ENCODE measurements at places on chromosomes 6 and 20.

DNA sequence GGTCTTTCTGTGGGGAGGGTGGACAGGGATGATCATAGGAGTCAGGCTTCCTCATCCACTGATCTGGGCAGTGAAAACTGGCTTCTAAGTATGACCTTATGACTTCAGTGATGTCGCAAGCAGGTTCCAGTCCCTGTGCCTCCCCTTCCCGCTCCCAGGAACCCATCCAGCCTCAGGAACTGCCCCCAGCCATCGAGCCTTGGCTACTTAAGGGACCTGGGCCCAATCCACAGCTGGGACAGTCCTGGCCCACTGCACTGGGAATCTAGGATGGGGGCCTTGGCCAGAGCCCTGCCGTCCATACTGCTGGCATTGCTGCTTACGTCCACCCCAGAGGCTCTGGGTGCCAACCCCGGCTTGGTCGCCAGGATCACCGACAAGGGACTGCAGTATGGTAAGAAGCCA, at the start of gene LBP:
LBP (plus strand) TSS at position 236 of the 405 bp plus-strand sequence; CDS start at position 271, 35 bp downstream.
- no peak for DNase-seq

GRCh38 chr20:59825944-59826759, 107.3 kb downstream of the SYCP2 start:
- DNase-seq: no peak

- DNase-seq: no peak
These were observed 43.0 kb upstream of the CCND3 start for GRCh38 chr6:41984623-41985022.

DNA sequence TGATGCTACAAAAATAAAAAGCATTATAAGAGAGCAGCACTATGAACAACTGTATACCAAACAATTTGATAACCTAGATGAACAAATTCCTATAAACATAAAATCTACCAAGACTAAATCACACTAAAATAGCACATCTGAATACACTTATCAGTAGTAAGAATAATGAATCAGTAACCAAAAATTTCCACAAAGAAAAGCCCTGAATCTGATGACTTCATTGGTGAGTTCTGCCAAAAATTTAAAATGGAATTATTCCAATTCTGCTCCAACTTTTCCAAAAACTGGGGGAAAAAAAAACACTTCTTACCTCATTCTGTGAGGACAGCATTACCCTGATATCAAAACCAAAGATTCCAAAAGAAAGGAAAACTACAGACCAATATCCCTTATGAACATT, 206.2 kb downstream of the WDR27 start:
- DNase-seq: no peak

GRCh38 chr20:61048302-61048701, 203.8 kb upstream of the CDH4 start:
- no peak for DNase-seq

DNA sequence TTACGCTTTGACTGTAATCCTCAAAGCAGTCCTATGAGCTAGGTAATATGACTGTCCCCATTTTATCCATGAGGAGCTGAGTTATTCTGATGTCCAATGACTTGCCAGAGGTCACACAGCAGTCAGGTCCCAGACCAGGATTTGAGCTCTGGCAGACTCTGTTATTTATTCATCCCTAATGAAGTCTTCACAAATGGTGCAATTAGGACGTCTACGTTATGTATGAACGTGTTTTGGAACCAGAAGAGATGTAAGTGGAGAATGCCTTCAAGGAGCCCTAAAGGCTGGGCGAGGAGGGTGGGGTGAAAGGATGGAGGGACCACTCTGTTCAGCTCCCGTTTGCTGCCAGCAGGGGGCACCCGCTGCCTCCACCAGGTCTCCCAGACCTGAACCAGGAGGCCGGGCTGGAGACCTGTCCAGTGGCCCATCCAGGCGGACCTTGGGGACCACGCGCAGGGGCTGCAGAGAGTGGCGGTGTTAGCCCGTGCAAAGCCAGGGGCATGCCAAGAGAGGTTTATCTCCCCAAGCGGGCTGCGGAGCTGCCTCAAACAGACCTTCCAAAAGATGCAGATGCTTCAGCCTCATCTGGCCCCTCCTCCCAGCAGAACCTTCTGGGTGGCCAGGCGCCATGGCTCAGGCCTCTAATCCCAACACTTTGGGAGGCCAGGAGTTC, 15.2 kb upstream of the ZNF335 start:
- DNase-seq: peak; percentile 89

- no peak for DNase-seq
These were observed 378.0 kb downstream of the CD109 start for GRCh38 chr6:74073999-74074398.

DNA sequence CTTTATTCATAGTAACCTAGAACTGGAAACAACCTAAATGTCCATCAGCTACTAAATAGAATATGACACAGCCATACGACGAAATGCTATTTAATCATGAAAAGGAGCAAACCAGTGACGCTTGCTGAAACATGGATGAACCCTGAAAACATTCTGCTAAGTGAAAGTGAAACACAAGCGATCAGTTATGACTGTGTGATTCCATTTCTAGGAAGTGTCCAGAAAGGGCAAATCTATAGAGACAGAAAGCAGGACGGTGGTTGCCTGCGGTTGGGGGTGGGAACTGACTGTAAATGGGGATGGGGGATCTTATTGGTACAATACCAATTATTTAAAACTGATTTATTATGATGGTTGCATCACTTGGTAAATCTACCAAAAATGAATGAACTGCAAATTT, 126.8 kb downstream of the IPCEF1 start:
- DNase-seq: no peak

DNA sequence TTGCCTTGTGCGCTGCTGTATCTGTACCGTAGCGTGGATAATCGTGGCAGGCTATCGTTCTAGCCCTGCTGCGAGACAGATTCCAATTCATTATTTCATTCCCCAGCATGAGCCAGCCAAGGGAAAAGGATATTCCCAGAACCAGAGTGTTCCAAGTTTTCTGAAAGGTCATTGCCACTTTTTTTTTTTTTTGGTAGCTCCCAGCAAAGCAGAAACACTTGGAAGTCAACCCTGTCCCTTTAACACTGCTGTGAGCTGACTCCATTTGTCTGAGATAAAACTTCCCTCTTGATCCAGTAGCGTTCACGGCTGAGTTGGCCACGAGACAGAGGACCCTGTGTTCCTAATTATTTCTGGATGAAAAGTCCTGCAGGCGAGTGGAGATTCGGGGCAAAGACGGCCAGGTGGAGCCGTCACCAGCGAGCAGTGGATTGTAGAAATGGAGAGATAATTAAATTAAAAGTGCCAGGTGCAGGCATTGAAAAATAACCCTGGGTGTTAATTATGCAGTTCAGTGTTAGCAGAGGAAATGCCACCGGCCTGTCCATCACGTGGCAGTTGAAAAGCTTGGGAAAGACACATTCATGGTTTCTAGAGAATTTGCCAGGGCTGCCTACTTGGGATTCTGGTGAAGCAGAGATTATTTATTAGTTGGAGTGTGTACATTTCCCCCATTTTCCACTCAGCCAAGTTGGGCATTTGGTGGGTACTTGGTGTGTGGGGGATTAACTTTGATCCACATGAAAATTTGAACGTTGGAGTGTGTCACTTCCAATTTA, 164.2 kb downstream of the SLC24A3 start:
- DNase-seq: no peak

DNA sequence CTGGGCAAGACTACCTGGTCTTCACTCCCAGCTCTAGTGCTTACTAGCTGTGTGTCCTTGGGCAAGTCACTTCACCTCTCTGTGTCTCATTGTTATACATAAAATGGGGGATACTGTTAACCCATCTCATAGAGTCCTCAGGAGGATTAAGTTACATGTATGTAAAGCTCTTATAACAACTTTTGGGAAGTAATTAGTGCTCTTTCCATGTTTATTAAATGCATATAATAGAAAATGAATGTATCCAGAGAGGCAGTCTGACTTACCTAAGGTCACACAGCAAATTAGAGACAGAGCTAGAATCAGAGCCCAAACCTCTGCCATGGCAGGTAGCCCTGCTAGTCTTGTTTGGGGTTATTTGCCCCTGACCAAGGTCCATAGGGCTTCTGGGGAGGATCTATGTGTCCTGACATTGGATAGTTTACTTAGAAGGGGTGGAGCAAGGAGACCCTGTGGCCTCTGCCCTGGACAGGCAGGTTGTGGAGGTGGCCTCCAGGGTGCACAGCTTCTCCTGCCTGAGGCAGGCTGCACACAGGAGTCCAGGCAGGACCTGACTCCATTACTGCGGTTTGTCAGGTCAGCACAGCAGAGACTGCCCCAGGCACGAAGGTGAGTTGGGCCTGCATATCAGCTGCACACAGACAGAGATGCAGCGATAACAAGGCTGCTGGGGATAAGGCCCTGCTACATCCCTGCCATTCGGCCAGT, 8.4 kb upstream of the MAPK13 start:
- no peak for DNase-seq

DNA sequence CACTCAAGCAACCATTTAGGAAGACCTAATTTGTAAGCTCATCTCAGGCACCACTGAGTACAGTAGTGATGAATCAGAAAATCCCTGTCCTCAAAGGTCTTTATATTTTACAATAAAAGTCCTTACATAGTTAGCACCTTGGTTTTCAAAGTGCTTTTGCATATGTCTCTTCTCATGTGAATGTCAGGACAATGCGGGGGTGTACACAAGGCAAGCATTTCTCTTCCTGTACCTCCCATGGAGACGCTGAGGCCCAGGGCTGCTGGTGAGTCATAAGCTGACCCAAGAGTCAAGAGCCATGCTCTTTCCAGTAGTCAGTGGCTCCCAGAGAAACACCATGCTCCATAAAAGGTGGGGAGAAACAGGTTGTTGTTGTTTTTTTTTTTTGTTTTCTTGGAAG, 174.0 kb downstream of the GJA10 start:
- DNase-seq: no peak

- no peak for DNase-seq
These were observed 1252.8 kb upstream of the GJE1 start for GRCh38 chr6:140879946-140880345.

DNA sequence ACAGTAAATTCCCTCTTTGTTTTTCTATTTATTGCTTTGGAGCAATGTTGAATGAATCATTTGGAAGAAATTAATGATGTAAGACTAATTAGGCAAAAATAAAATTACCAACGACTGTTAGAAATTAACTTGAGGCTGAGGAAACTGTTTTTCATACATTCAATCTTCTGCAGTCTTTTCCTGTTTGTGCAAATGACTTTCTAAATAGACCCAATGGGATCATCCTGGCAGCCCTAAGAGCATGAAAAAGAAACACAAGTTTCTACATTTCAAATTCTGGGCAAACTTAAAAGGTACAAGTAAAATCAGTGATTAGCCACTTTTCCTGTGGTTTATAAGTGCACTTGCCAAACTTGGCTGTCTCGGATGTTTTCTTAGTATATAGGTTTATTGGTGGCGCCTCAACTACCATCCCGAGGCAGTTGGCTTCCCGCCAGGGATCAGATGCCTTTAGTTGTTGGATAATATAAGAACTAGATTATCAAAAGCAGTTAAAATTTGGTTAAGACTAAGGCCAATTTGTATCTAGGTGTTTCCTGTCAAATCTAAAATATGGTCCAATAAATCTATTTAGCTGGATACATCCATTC, 181.2 kb downstream of the ISM1 start:
- DNase-seq: no peak

- no peak for DNase-seq
These were observed 148.7 kb downstream of the SOX4 start for GRCh38 chr6:21742238-21742660.

DNA sequence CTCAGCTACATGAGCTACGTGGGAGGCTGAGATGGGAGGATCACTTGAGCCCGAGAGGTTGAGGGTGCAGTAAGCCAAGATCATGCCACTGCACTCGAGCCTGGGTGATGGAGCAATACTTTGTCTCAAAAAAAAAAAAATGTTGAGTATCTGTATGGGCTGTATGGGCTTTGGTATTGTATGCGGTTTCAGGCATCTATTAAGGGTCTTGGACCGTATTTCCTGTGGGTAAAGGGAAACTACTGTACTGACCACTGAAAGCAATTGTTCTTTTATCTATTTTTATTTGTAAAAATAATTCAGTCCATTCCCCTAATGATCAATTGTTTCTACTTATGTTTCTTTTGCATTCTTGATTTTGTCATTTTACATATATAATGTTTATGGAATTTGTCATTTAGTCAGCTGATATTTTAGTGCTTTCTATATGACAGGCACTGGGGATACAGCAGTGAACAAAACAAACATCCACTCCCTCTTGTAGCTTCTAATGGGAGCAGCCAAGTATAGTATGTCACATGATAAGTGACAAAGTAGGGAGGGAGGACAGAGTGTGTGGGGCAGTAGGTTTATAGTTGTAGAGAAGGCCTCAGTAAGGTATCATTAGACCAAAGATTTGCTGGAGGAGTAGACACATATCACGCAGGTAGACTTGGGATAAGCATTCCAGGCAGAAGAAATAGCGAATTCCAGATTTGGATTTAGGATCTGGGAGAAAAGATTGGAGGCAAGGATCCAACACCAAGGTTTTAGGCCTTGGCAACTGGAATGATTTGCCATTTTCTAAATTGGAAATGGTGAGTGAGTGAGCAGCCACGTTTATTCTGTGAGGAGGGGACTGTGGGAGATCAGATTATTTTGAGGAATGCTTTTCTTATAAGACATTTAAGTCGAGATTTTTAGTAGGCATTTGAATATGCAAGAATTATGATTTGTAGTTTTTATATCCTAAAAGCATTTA, 6.0 kb downstream of the PCMT1 start:
- DNase-seq: no peak

DNA sequence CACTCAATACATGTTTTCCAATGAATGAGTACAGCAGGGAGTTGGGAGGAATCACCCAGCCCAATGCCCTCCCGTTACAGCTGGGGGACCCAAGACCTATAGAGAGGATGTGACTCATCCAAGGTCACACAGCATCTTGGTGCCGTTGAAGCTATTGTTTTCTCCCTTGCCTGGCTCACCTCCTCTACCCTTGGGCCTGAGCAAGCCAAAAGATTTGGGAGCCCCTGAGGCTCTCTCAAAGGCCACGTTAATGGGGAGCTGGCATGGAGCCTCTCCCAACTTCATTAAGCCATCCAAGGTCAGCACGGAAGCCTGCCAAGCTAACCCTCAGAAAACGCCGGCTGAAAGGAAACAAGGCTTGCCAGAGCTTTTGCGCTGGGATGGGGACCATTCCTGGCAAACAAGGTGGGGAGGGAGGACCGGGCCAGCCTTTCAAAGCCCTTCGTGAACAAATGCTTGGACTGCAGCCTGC, 30.4 kb downstream of the KCNB1 start:
- no peak for DNase-seq

- no peak for DNase-seq
These were observed 16.8 kb upstream of the SYNDIG1 start for GRCh38 chr20:24452498-24453127.

GRCh38 chr20:53736757-53737395, 143.2 kb upstream of the ZNF217 start:
- DNase-seq: peak; percentile 59
